ENCODE measurements at places on chromosomes 7 and 10.

DNA sequence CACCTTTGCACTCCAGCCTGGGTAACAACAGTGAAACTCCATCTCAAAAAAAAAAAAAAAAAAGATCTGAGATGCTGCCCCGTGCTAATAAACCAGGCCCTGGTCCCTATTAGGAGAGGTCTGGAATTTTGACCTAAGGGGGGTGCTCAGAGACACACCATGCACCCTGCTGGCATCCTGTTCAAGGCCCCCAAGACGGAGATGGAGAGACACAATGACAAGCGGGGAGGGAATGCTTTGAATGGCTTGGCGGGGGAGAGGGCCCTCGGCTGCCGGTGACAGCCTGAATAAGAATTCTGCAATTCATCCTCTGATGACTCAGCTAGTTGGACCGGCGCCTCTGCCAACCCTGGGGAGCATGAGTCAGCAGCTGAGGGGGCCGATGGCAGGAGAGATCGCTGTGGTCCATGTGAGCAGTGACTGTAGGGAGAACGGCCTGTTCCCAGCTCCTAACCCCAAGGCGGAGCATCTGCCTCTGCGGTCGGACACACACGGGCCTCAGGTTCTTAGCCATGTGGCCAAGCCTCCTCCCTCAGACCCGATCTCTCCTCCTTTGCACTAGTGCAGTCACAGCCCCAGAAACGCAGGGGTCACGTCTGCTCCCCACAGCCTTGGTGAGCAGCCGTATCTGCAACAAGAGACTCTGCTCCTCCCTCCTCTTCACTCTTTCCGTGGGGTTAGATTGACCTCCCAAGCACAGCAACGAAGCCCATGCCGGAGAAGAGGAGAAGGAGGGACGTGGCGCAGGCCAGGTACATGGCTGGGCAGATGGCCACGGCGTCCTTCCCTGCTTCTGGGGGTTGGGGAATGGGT is 14.9 kb downstream of the TRIM56 start:
- peak; percentile 89 for DNase-seq

- DNase-seq: no peak
Observed at GRCh38 chr7:46032353-46032752, 111.3 kb upstream of the IGFBP3 start.

DNA sequence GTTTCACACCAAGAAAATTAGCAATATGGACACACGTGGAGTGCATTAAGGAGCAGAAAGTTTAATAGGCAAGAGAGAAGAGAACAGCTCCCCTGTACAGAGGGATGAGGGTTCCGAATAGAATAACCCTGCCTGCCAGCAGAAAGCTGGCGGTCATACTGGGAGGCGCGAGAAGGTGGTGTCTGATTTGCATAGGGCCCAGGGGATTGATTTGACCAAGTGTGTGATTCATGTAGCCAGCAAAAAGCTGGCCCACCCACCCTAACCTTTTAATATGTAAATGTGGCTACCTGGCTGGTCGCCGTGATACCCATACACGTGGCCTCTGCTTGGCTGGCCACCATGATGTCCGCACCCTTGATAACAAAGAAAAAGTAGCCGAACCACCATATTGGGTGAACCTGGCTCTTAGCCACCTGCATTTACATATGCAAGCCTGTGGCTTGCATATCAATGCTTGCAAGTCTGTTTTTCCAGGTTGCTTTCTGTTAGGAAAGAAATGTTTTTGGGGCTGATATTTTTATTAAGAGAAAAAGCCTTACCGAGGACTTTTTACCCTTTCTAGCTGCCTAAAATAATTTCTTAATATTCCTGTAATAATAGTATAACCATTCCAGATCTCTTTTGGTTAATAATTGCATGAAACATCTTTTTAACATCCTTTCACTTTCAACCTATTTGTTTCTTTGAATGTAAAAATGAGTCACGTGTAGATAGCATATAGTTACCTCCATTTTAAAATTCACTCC is 20.5 kb upstream of the VWDE start:
- DNase-seq: no peak

GRCh38 chr10:63719226-63719856 is 198.1 kb downstream of the REEP3 start:
- DNase-seq: no peak

DNA sequence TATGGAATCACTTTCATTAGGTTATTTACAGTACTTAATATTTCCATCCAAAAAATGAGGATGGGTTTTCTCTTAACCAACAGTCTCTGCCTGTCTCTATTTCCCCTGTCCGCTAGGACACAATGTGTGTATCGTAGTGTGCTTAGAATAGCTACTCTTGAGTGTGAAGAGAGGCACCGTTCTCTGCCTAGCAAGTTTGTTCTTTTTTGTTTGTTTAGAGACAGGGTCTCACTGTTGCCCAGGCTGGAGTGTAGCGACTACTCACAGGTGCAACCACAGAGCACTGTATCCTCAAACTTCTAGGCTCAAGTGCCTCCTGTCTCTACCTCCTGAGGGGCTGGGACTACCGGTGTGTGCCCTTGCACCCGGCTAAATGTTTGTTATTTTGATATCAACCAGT is 121.9 kb downstream of the ANK3 start:
- DNase-seq: no peak

- DNase-seq: no peak
Observed at GRCh38 chr10:16965740-16966447, 148.7 kb upstream of the RSU1 start.

DNA sequence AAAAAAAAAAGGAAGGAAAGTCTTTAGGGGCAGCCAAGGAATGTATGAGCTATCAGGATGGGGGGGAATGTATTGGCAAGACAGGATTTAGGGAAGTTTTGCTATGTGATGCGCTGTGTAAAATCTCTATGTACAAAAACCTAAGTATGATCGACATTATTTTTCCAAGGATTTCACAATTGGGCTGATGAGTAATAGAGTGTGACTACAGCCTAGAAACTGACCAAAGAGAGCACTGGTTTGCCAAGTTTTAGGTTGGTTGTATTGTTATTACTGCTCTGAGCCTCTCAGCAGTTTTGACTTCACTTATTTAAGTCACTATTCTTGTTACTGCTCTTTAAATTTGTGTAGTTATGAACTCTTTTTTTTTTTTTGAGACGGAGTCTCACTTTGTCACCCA is 107.3 kb downstream of the NRCAM start:
- no peak for DNase-seq

DNA sequence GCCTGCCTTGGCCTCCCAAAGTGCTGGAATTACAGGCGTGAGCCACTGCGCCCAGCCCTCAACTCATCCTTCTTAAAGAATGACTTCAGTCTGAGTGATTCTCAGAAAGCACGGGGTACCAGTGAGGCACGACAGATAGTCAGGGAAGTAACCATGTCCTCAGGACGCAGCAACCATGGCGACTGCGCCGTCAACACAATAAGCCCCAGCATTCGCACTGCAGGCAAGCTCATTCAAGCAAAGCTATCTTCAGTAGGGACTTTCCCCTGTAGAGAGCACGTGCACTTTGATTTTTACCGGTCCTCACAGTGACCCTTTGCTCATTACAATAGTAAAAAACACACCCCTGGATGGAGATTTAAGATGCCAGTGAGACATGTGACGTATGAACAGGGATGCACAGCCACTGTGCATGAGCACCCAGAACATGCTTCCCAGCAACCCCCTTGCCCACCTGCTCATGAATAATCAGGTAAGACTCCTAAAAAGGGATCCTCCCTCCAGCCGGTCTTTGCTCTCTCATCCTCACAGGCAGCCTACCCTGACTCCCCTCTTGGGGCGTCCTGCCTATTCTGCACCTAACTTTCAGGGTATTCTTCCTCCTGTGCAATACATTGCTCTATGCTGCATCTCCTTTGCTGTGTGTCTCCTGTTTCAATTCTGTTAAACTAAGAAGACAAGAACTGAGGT is 9.1 kb downstream of the WDR86 start:
- no peak for DNase-seq

DNA sequence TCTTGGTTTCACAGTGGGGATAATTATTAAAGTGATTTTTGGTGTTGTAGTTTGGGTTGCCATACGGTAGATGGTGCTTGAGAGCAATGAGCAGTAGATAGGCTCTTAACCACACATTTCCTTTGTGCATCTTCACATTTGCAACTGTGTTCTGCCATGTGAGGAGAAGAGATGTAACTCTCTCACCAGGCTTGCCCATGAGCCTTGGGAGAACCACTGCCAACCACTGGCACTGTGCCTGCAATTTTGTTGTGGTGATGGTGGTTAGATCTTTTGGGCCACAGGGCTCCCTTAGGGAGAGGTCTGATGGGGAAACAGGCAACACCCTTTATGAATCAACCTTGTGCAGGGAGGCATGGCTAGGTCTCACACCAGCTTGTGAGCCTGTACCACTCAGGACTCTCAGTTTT is 204.3 kb downstream of the CCDC7 start:
- DNase-seq: no peak

- DNase-seq: no peak
Observed at GRCh38 chr7:4937411-4937810, 21.6 kb downstream of the MMD2 start.

DNA sequence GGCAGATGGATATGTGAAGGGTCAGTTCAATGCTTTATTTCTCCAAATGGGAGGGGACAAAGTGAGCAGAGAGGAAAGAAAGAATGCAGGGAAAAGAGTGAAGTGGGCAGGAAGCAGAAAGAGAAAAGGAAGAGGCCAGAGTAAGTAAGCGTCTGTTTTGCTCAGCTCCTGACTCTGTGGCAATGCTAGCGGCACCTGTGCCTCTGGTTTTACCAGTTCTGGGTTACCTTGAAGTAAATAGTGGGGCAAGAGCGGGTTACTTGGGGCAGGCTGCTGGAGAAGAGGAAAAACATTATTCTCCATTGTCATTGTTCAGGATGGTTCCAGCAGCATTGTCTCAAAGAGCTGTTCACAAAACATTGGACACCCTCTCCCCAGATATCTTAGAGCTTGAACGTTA is 1.9 kb downstream of the TAS2R40 start:
- no peak for DNase-seq

GRCh38 chr7:40341836-40342235 is 207.0 kb downstream of the SUGCT start:
- DNase-seq: no peak

DNA sequence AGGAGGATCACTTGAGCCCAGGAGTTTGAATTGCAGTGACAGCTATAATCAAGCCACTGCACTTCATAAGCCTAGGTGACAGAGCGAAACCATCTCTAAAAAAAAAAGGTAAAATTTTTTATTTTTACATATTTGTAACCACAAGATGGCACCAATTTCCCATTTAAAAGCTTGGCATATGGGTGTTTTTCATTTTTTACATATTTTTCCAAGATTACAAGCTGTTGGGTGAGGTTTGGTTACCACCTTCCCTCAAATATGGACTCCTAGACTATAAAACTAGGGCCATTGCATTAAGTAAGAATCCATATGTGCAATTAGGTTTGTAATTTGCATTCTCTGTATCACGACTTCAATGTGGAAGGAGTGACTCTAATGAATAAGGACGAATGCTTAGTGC is 129.3 kb upstream of the ACBD5 start:
- DNase-seq: no peak

DNA sequence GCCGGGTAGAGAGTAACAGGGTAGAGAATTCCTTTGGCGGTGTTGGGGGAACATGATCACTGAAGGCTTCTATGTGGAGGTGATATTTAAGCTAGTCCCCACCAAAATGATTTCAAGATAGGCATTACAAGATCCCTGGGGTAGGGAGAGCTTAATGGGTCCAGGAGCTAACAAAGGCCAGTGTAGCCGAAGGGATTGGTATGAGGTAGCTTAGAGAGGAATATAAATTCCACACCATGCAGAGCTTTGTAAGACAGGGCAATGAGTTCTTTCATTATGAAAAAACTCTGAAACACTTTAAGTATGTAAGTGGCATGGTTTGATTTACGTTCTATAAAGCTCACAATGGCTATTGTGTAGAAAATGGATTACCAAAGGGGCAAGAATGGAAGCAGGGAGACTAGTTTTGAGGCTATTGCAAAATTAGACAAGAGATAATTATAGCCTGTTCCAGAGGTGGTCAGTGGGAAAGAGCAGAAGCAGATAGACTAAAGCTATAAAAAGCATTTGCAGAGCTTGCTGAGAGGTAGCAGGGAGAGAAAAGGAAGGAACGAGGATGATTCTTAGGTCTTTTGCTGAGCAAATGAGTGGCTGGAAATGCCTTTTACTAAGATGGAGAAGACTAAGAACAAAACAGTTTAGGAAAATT is 119.7 kb upstream of the SLC25A13 start:
- no peak for DNase-seq

DNA sequence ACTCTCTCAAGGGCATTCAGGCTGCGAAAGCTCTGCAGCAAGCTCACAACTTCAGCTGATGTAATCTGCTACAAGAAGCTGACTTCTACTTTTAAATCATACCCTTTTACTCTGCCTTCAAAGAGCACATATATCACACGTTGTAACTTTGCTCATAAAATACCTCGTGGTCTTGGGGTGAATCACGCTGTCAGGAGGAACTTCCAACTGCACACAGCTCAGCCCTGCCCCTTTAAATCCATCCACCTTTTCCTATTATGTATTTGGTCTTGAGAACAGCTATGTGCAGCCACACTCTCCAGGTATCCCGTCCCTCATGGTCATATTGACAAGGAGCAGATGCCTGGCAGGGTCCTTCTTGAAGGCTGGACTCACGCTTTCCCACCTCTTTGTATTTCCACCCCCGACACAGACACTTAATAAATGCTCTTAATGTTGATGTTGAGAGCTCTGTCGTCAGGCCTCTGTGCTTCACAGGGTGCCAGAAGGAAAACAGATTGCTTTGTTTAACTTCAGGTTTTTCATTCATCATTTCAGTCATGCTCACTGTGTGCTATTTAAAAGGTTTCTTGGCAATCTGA is 47.6 kb downstream of the ICA1 start:
- no peak for DNase-seq

DNA sequence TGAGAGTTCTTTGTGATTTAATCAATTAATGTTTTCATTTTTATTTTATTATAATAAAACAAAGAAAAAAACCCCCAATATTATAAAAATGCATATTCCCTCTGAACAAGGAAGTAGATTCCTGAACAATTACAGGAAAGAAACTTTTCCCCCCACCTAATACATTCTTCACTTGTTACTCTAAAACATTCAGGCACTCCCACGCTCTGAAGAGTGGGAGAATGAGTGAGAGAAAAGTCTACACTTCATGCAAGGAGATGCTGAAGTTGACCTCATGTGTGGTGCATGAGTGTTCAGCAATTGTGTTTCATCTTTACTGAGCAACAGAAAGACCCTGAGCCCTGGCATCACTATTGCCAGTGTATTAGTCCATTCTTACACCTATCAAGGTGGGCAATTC is 244.2 kb upstream of the IGFBP3 start:
- DNase-seq: no peak

GRCh38 chr7:1623810-1624209 is 46.3 kb upstream of the ELFN1 start:
- no peak for DNase-seq

GRCh38 chr7:8201846-8202441 is 60.0 kb downstream of the ICA1 start:
- DNase-seq: no peak

DNA sequence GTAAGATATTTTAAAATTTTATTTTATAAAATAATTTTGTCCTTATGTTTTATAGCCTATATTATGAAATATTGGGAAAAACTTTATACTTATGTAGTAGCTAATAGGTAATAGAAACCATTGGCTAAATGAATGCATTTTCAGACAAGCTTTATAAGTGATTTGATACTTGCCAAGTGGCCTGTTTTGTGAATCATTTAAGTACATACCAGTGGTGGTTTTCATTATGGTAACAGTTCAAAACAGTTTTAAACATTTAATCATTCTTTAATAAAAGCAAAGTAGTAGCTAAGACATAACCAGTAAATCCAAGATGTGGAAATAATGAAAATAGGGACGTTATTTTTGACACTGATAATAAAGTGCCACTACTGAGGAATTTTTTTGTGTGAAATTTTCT is 182.2 kb downstream of the PHF14 start:
- DNase-seq: no peak
